ENCODE measurements at places on chromosomes 2 and 18.

- DNase-seq: no peak
Measured at GRCh38 chr2:132437852-132438669, 21.5 kb downstream of the GPR39 start.

DNA sequence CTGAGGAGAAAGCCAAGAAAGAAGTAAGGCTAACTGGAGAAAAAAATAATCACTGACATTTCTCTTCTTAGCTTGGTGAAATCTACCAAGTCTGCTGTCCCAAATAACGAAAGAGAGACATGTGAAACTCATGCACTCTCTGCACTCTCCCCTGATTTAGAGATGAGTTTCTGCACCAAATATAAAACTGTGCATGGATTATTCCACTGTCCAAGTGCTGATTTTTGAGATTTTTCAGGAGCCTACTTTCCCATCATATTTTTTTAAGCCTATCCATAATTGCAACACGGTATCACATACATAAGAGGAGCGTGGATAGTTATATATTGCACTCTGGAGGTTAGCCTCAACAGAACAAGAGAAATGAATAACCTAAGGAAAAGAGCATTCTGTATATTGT lies 10.0 kb upstream of the RIT2 start:
- DNase-seq: no peak

GRCh38 chr2:113888641-113889470 lies 1.0 kb upstream of the ACTR3 start:
- DNase-seq: no peak

- DNase-seq: no peak
Measured at GRCh38 chr2:233705911-233706506, 6.7 kb upstream of the UGT1A5 start.

- no peak for DNase-seq
Measured at GRCh38 chr2:157267476-157267875, 10.0 kb downstream of the GALNT5 start.

All from stimulated activated CD4-positive, alpha-beta T cell treated with anti-CD3 and anti-CD28 coated beads, Interleukin-4, amount 100 ng/mL, for 1 hour (primary cell).